Skin of body (tissue), 3 donors: ENCODE measurements at places on chromosomes 7 and 10. TPM values are rescaled to one million over a fixed set of nuclear protein-coding genes. Genes with fewer than 3 reads are reported as not detected.

The PKD2L1 gene
- total RNA-seq, result not detected

The PRRT4 gene
- 4.1 TPM for total RNA-seq

The CROT gene
- total RNA-seq, result 21.8 TPM

The DIP2C gene
- total RNA-seq, result 16.7 TPM

The CPA5 gene
- 1.5 TPM for total RNA-seq

The LIPF gene
- total RNA-seq, result 0.10 TPM

The THSD7A gene
- 6.9 TPM for total RNA-seq

The UNCX gene
- not detected for total RNA-seq

The CALHM2 gene
- 11.1 TPM for total RNA-seq

The DNAH11 gene
- 0.89 TPM for total RNA-seq

The NUTM2E gene
- 0.20 TPM for total RNA-seq

The HHEX gene
- 3.9 TPM for total RNA-seq

The PSMG3 gene
- total RNA-seq, result 12.6 TPM

The GOLGA7B gene
- total RNA-seq, result 3.5 TPM

The EZH2 gene
- 19.2 TPM for total RNA-seq

The PALD1 gene
- 8.6 TPM for total RNA-seq

The HTR5A gene
- not detected for total RNA-seq

The CCZ1 gene
- total RNA-seq, result 44.8 TPM

The CLEC5A gene
- 3.8 TPM for total RNA-seq

The ASAH2 gene
- 0.49 TPM for total RNA-seq

The CADPS2 gene
- total RNA-seq, result 8.3 TPM

The CALHM3 gene
- total RNA-seq, result not detected

The TEX47 gene
- total RNA-seq, result not detected

The SPDYE16 gene
- 0.10 TPM for total RNA-seq

The C10orf143 gene
- total RNA-seq, result 1.4 TPM

The LRRC18 gene
- 0.39 TPM for total RNA-seq

The HOXA11 gene
- 0.20 TPM for total RNA-seq

The LIPK gene
- 10.6 TPM for total RNA-seq

The DUS4L gene
- total RNA-seq, result 7.4 TPM

The ANKRD7 gene
- total RNA-seq, result 0.49 TPM

The OPN4 gene
- total RNA-seq, result not detected

The OLAH gene
- total RNA-seq, result not detected

The SPDYE2 gene
- not detected for total RNA-seq

The PRR15 gene
- 0.20 TPM for total RNA-seq
